Activated naive CD8-positive, alpha-beta T cell treated with anti-CD3 and anti-CD28 coated beads, Interleukin-2, amount 10 ng/mL, durations not matched to agents 7 days and 5 days (primary cell): ENCODE measurements at places on chromosomes 7 and 10.

DNA sequence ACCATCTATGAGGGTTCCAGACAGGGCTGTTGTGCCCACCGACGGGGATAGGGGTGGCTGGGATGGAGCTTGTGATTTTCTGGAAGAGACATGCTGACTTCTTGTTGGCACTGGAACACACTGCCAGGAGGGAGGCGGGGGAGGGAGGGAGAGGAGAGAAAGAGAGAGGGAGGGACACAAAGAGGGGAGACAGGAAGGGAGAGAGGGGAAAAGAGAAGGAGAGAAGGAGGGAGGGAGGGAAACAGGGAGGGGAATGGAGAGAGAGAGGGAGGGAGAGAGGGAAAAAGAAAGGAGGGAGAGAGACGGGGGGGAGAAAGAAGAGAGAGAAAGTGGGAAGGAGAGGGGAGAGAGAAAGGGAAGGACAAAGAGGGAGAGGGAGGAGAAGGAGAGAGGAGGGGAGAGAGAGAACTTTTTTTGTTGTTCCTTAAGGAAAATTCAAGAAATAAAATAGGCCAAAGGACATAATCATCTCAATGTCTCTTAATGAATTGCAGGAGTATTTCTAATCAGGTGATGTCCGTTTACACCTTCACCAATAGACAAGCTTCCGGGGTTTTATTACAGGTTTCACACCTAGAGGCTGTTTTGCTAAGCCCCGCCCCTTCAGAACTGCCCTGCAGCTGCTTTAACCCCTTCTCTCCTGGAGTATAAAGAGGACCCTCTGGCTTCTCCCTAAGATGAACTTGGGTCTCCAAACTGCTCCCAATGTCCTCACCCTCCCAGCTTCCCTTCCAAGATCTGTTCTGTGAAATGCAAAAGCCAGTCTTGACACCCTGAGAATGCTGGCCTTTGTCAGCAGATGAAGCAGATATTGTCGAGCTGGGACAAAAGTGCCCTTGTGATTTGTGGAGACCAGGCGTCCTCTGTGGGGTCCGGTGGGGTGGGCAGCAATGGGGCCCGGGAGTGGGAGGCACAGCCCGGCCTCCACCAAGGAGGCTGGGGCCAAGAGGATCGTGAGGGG lies 82.0 kb upstream of the GTF2IRD1 start:
- H3K4me1 ChIP-seq = peaks cover 8% of the 10 kb centered on the region
- no peak overlapping the region for H3K4me3 ChIP-seq
- peaks cover 2% of the 10 kb centered on the region for H3K27me3 ChIP-seq
- no peaks in the 10 kb centered on the region for H3K36me3 ChIP-seq

DNA sequence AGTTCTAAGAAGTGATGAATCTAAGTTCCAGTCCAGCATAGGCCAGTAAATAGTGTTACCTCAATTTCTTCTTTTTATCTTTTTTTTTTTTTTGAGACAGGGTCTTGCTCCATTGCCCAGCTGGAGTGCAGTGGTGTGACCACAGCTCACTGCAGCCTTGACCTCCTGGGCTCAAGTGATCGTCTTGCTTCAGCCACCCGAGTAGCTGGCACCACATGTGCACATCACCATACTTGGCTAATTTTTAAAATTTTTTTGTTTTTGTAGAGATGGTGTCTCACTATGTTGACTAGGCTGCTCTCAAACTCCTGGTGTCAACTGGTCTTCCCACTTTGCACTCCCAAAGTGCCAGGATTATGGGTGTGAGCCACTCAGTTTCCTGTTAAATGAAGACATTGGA lies 126.6 kb upstream of the LYZL2 start:
- no peak for DNase-seq
- no peak overlapping the region for H3K4me3 ChIP-seq
- H3K27me3 ChIP-seq = no peaks in the 10 kb centered on the region
- H3K27ac ChIP-seq = no peak overlapping the region
- H3K36me3 ChIP-seq = peaks cover 3% of the 10 kb centered on the region
- H3K4me1 ChIP-seq = peaks cover 9% of the 10 kb centered on the region

- no peak for DNase-seq
- no peak overlapping the region for H3K4me3 ChIP-seq
- H3K4me1 ChIP-seq = no peaks in the 10 kb centered on the region
- H3K27me3 ChIP-seq = peaks cover 4% of the 10 kb centered on the region
- no peak overlapping the region for H3K27ac ChIP-seq
These were observed 184.8 kb downstream of the CXCL12 start for GRCh38 chr10:44199991-44200655.

GRCh38 chr10:59606551-59606961 lies 103.1 kb downstream of the SLC16A9 start:
- H3K27ac ChIP-seq = no peak overlapping the region
- peaks cover 8% of the 10 kb centered on the region for H3K27me3 ChIP-seq
- H3K4me1 ChIP-seq = no peaks in the 10 kb centered on the region
- H3K4me3 ChIP-seq = no peak overlapping the region
- no peak for DNase-seq
- no peaks in the 10 kb centered on the region for H3K36me3 ChIP-seq

DNA sequence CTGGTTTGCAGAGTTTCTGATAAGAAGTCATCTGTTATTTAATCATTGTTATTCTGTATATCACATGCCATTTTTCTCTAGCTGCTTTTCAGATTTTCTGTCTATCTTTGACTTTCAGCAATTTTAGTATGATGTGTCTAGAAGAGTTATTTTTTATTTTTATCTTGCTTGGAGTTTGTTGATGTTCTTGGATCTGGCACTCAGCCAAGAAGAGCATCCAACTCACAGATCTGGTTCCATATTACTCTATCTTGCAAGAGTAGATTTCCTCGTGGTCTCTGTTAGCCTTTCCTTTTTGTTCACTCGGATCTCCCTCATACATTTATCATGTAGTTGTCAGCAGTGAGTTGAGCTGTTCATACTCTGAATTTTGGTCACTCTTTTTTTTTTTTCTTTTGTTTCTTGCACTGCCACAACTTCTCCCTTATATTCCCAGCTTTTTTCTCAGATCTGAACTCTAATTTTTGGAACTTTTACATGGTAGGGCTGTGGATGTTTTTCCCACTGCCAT lies 54.8 kb upstream of the CALCR start:
- no peaks in the 10 kb centered on the region for H3K4me1 ChIP-seq
- no peak for DNase-seq
- no peak overlapping the region for H3K27ac ChIP-seq

DNA sequence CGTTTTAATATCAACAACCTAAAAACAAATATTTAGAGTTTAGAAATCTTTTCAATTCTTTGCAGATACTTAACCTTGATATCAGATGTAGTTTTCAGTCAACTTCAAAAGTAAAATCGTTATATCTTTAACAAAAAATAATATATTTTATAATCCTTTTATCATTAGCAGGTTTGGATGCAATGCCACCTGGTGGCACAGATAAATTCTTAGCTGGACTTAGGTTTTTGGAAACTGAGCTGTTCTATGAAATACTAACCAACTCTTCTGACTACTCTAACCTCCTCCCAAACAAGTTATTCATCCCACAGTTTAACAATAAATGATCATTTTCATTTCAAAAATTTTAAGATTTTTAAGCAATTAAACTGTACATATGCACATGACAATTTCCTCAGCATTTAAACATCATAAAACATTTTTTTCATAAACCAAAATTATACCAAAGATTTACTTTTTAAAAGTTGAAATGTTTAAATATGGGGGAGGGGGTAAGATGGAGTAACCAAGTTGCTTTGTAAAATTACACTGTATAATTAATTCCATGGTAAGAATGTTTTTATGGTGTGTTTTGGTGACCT lies 56.9 kb downstream of the HIBADH start:
- no peaks in the 10 kb centered on the region for H3K4me1 ChIP-seq
- H3K27ac ChIP-seq = no peak overlapping the region
- H3K27me3 ChIP-seq = no peaks in the 10 kb centered on the region
- no peak overlapping the region for H3K4me3 ChIP-seq
- DNase-seq = no peak
- no peaks in the 10 kb centered on the region for H3K36me3 ChIP-seq

- no peak for DNase-seq
- peaks cover 47% of the 10 kb centered on the region for H3K27me3 ChIP-seq
- H3K36me3 ChIP-seq = no peaks in the 10 kb centered on the region
- no peak overlapping the region for H3K4me3 ChIP-seq
- H3K27ac ChIP-seq = no peak overlapping the region
These were observed 3.8 kb downstream of the ZNF365 start for GRCh38 chr10:62377966-62378365.

DNA sequence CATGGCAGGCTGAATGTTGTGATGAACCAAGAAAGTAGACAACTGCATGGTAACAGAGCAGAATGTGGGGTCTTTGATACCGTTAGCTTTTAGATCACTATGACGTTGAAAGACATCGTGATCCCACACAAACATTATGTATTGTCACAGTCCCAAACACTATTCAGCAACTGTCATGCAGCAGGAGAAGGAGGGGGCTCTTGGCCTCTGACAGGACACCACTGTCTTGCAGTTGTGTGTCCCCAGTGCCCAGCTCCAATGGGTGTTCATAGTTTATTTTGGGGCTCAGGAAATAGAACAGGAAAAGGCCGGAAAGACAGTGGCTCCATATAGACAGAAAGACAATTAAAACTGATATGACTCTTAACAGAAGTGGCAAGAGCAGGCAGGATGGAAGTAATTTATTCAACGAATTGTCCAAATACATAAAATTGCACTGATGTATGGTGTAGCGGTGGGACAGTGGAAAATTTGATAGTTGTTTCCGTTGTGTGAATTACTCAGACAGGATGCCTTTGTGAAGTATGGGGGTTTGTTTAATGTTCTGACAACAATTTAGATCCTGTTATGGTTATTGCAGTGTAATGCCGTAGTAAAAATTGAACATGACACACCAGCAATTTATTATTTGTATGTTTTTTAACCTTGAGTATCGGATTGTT lies 292.0 kb downstream of the LRMDA start:
- no peaks in the 10 kb centered on the region for H3K4me1 ChIP-seq
- H3K27ac ChIP-seq = no peak overlapping the region
- peaks cover 2% of the 10 kb centered on the region for H3K27me3 ChIP-seq
- DNase-seq = no peak
- H3K36me3 ChIP-seq = no peaks in the 10 kb centered on the region
- no peak overlapping the region for H3K4me3 ChIP-seq

- no peak overlapping the region for H3K27ac ChIP-seq
- peaks cover 17% of the 10 kb centered on the region for H3K36me3 ChIP-seq
- H3K4me1 ChIP-seq = peaks cover 2% of the 10 kb centered on the region
These were observed 138.2 kb downstream of the CHCHD3 start for GRCh38 chr7:132943645-132944044.

DNA sequence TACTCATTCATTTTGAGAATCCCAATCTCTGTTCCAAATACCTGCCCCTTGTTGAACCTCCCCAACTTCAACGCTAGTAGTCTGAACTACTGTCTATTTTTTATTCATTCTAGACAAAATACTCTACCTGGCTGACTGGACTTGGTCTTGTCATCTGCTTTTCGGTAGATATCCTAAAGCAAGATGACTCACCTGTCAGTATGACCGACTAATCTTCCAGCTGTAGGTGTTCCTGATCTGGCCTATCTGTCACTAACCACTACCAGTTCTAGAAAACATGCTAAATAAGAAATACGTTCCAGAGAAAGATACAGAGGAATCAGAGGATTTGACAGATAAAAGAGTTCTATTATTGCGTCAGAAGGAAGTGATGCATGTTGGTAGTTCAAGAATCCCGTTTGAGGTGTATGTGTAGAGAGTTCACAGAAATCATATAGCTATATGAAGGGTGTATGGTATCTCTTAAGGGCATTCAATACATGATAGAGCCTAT lies 81.1 kb downstream of the IDE start:
- peaks cover 25% of the 10 kb centered on the region for H3K36me3 ChIP-seq
- no peaks in the 10 kb centered on the region for H3K27me3 ChIP-seq
- H3K4me1 ChIP-seq = no peaks in the 10 kb centered on the region
- no peak overlapping the region for H3K4me3 ChIP-seq

- no peaks in the 10 kb centered on the region for H3K27me3 ChIP-seq
- peak overlapping the region; percentile 53 for H3K4me3 ChIP-seq
- peak overlapping the region; percentile 85 for H3K27ac ChIP-seq
- H3K4me1 ChIP-seq = peaks cover 13% of the 10 kb centered on the region
- H3K36me3 ChIP-seq = peaks cover 16% of the 10 kb centered on the region
- peak; percentile 47 for DNase-seq
These were observed 32.1 kb upstream of the SLC26A4 start for GRCh38 chr7:107628461-107629064.

DNA sequence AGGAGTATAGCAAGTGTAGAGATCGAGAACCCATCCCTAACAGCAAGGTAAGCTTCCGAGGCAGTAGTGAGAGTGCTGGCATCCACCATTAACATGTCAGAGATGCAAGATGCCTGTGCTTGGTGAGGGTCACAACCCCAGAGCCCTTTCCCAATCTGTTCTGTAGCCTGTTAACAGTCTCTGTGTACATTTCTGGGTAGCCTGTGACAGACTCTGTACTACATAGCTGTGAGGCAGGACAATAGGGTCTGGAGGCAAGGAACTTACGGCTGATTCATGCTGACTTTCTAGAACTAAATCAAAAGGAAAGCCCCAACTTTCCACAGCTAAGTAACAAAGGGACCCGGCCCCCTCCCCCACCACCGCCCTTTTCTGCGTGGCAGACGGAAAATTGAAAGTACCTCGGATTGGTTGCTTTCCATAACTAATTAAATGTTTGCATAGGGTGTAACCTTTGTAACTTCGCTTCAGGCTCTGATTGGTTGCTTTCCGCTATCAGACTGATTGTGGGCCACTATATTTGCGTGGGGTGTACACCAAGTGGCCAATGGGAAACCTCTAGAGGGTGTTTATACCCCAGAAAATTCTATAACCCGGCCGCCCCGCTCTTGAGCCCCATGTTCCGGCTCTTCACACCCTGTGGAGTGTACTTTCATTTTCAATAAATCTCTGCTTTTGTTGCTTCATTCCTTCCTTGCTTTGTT lies 1.4 kb upstream of the TMEM168 start:
- H3K4me3 ChIP-seq = no peak overlapping the region
- no peak for DNase-seq
- no peaks in the 10 kb centered on the region for H3K27me3 ChIP-seq
- peaks cover 19% of the 10 kb centered on the region for H3K4me1 ChIP-seq
- peaks cover 7% of the 10 kb centered on the region for H3K36me3 ChIP-seq

GRCh38 chr7:74047804-74048380 lies 19.9 kb downstream of the ELN start:
- no peaks in the 10 kb centered on the region for H3K4me1 ChIP-seq
- no peak for DNase-seq
- H3K36me3 ChIP-seq = no peaks in the 10 kb centered on the region
- no peak overlapping the region for H3K27ac ChIP-seq

DNA sequence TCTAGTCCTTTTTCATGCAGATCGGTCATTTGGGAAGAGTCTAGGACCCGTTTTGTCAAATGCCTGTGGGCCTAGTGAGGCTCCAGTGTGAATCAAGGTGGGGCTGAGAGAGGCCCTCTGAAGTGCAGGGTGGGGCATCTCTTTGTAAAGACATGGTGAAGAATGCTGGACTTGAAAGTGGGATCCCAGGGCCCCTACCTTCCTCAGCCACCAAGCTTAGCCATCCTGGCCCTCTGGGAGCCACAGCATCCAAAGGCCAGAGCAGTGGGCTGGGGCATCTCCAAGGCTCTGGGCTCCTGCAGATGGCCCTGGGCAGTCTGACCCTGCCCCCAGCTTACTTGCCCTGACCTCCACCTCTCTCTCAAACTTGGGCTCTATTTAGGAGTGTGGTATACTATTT lies 78.5 kb downstream of the ADCY1 start:
- H3K4me1 ChIP-seq = peaks cover 3% of the 10 kb centered on the region
- DNase-seq = no peak
- no peaks in the 10 kb centered on the region for H3K36me3 ChIP-seq
- no peak overlapping the region for H3K27ac ChIP-seq
- H3K27me3 ChIP-seq = no peaks in the 10 kb centered on the region

GRCh38 chr10:83346266-83346910 lies 792.9 kb upstream of the GHITM start:
- H3K27ac ChIP-seq = no peak overlapping the region
- no peak overlapping the region for H3K4me3 ChIP-seq
- no peaks in the 10 kb centered on the region for H3K36me3 ChIP-seq
- no peaks in the 10 kb centered on the region for H3K4me1 ChIP-seq
